ENCODE measurements at places on chromosomes 7 and 10.

DNA sequence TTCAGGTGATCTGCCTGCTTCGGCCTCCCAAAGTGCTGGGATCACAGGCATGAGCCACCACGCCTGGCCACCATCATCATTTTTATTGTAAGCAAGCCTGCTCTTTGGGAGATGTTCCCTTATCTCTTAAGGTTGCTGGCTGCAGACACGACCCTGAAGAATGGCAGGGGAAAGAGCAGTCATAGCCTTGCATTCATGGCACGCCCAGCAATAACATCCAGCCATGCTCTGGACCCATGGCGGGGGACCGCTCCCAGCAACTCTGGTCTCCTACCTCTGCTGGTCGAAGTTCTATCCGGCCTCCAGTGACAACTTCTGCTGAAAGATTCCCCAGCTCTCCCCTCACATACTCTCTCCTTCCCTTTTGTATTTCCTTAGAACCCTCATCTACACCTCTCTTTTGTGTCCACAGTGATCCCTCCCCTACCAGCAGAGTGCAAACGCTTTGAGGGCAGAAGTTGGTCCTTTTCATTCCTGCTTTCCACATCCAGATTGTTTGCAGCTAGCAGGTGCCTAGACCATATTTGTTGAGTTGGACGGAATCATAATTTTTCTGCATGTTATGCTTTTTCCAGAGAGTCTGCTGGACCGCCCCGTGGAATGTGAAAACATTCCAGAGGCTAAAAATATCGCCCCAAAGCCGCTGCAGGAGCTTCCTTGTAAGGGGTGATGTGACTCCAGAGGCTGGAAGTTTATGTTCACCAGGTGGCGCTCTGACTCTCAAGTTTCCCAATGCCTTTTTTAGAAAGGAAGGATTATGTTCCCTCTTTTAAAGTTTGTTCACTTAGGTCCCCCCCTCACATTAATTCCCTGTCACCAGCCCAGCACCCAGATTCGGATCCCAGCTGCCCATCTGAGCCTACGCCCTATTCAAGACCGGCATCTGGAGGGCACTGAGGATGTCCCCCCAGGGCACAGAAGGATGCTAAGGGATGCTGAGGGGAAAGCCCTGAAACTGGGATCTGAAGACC is 4.3 kb upstream of the MARVELD1 start:
- DNase-seq = peak; percentile 75

DNA sequence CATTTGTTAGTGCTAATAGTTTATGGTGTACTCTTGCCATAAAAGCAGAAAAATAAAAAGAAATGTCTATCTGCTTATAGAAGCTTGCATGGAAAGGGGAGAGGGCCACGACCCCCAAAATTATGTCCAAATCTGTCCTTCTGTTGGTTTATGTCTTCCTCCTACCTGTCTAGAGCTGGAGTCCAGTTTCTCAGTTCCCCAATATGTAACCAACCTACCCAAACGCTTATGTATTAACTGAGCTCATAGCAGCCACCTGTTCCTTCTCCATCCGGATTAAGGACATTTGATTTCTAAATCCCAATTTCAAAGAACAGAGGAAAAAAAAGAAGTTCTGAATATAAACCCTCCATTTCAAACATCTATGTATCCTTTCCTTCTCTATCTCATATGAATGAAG is 30.3 kb upstream of the TPK1 start:
- DNase-seq = no peak

DNA sequence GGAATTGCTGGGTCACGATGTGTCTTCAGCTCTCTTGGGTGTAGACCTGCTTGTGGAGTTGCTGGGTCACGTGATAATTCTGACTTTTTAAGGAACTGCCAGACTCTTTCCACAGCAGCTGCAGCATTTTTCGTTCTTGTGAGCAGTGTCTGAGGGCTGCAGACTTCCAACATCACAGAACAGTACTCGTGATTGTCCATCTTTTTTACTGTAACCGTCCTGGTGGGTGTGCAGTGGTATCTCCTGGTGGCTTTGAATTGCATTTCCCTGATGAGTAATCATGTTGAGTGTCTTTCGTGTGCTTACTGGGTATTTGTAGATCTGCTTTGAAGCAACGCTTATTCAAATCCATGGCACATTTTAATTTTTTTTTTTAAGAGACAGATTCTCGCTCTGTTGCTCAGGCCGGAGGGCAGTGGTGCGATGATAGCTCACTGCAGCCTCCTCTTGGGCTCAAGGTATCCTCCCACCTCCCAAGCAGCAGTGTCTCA is 22.7 kb downstream of the INPP5A start:
- no peak for DNase-seq

DNA sequence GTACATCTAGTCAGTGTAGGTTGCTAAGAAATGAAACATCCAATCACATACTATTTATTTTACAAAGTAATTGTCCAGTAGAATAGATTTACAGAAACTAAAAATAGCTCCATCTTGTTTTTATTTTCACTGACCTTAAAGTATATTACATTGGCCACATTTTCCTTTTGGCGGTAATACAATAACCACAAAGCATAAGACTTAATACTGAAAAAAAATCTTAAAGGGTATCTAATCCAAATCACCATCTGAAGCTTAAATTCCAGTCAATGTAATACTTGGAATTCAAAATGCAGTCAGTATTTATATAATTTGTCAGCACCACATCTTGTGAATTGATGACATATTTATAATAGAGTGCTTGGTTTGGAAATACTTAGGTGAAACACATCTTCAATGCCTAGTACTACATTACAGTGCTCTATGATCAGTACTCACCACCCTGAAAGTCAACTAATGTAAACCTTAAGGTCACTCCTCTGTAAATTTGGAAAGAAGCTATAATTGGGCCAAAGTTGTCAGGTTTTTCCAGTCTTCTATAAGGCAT is 8.9 kb downstream of the ANKMY2 start:
- no peak for DNase-seq

DNA sequence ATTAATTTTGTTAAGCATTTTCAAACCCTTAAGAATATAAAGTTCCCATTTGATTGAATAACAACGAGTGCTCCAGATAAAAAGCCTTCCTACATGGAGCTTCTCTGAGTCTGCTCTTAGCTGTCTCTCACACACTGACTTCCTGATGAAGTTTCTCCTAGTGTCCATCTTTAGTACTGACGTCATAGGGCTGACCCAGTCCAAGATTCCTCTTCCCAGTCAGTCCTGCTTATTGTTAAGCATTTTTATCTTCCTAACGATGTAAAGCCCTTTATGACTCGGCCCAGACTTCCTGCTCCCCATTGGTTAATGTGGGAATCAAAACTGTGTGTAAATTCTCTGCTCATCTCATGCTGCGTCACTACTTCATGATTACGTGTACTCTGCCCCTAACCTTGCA is 398.8 kb downstream of the TFEC start:
- peak; percentile 10 for DNase-seq

GRCh38 chr10:90919683-90920574 is 958 bp downstream of the ANKRD1 start:
- no peak for DNase-seq

GRCh38 chr7:141575164-141575563 is 24.0 kb downstream of the AGK start:
- DNase-seq = no peak

DNA sequence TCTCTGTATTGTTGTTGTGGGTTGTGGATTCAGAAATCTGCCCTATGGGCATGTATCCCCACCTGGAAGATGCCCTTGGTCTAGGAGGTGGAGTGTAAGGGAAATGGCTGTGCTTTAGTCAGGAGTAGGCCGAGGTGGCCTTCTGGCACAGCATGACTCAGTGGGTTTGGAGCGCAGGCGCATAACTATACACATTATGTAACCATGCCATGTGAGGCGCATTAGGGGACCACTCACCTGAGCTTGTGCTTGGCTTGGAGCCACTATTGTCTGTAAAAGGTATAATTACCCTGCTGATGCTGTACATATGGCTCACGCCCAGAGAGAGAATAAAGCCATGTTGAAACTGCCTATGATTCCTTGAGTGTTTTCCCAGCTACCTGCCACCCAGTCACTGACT is 20.6 kb upstream of the ADAMTS14 start:
- no peak for DNase-seq

GRCh38 chr10:63384001-63384400 is 81.8 kb downstream of the JMJD1C start:
- DNase-seq = no peak

- peak; percentile 11 for DNase-seq
Measured at GRCh38 chr10:116866987-116867595, 17.8 kb downstream of the ENO4 start.

DNA sequence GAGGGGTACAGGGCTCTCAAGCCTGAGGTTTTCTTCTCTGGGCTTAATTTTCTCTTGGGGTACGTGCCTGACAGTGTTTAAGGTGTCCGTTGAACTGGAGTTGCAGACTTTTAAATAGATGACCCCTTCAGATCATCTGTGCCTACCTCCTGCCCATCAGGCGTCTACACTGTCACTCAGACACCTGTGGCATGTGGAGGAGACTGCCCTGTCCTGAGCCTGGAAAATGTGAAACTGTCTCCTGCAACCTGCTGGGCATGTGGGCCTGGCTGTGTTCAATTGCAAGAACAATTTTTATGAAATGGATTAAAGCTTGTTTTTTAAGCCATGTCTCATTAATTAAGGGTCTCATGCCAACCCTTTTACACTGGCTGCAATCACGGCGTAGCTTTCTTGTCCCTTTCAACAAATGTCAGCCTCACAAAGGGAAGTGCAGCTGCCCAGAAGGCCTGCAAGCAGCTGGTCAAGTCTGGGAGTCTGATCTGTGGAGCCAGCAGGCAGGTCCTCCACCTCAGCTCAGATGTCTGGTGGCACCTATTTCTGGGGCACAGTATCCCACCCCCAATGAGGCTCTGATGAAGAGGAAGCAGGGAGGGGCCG is 8.8 kb downstream of the ATP5MF start:
- no peak for DNase-seq

GRCh38 chr7:89232-90019 is 102.9 kb upstream of the FAM20C start:
- DNase-seq = no peak

DNA sequence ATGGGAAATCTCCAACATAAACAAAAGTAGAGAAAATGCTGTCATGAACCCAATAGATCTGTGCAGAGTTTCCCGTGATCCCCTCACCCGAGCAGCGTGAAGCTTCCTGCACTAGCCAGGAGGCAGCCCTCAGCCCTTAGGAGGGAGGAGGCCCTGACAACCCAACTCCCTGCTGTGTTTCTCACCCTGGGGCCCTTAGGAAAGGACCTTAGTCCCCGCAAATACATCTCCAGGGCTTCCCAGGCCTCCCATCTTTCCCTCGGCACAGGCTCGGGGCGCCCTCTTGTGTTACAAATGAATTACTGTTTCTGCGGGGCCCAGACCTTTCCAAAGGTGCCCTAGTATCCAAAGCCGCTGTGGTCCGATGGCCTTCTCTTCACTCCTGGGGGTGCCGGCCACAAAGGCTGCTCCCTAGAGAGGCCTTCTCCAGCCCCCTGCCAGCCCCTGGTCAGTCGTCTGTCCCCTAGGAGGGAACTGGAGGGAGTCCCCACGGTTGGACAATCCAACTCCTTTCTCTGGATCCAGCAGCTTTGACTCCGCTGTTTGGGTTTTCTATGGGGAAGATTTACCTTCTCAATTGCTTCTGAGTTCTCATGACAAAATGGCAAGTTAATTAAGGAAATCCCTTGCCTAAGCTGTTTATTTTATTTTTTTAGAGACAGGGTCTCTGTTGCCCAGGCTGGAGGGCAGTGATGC is 49.9 kb upstream of the SH2B2 start:
- DNase-seq = peak; percentile 71

DNA sequence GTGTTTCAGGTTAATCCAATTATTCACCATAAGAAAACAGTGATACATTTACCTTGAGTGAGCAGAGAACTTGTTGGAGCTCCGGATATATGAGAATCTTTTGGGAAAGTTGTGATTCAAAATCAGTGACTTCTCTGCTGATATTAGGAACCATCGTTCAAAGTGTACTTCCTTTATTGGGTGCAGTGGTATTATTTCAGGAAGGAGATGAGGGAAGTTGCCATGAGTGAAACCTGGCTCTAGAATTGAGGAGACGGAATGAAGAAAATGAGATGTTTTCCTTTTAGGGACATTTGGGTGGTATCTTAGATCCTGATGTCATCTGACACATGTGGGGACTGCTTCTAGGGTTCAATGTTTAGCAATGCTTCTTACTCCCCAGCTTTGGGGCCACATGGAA is 343.9 kb downstream of the ABCA13 start:
- DNase-seq = no peak

DNA sequence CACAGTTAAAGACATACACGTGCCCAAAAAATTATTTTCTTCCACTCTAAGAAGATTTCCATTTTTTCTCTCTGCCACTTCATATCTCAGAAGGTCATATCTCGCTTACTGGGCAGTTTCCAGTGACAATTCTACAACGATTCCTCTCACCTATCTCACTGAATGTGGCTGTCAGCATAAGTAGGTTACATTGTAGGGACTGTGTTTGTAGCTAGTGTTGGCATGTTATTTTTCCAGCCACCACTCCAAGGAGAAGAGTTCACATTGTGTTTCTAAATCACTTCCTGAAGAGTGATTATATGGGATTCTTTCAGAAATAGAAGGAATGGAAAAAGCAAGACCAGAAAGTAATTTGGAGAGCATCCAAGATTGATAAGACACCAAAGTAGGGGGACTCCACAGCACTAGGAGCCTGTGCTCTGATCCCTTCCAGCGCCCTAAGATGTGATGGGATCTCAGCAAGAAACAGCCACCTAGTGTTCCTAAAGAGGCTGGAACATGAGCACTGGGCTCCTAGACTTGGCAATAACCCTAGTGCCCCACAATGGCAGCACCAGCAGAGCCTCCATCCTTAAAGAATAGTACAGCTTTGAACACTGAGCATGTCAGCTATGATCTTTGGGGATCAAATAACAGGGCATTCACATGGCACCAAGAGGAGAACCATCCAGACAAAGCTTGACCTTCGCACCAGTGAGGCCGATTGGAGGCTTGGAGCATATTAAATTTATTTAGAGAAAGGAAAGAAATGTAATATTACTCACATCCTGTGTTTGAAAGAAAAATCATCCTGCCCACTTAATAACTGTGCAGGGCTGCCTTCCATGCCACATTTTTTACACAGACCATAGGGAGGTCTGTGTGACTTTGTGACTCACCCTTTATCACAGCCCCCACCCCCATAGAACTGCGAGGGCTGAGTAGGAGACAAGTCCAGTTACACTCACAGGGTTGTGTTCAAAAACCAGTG is 51.8 kb downstream of the CAV1 start:
- DNase-seq = peak; percentile 50

GRCh38 chr7:38330861-38331621 is 57.6 kb upstream of the TARP start:
- no peak for DNase-seq

DNA sequence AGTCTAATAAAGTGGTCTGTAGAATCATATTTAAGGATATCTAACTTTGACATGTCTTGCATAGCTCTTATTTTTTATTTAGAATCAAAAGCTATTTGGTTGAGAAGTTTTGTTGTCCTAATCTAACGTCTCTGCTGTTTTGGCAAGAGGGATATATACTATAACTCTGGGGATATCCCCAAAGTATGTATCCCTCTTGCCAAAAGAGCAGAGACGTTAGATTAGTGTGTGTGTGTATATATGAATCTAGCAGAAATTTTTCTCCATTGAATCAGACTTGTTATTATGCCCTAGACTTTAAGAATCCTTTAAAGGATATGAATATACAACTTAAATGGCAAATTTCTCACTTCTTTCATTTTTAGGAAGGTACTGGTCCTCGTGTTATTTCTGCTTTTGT is 9.6 kb downstream of the SMC3 start:
- no peak for DNase-seq

- peak; percentile 57 for DNase-seq
Measured at GRCh38 chr7:23333671-23334246, 34.6 kb downstream of the MALSU1 start.
